ENCODE measurements at places on chromosomes 7 and 10.
A peak's percentile ranks its signal among the peaks of the same experiment; 100 is the strongest.

- DNase-seq: no peak
These were observed 108.6 kb downstream of the TRIM24 start for GRCh38 chr7:138568655-138569054.

GRCh38 chr10:91012502-91012901 is 91.6 kb upstream of the ANKRD1 start:
- DNase-seq: no peak

GRCh38 chr10:24255881-24256311 is 47.0 kb downstream of the KIAA1217 start:
- no peak for DNase-seq

DNA sequence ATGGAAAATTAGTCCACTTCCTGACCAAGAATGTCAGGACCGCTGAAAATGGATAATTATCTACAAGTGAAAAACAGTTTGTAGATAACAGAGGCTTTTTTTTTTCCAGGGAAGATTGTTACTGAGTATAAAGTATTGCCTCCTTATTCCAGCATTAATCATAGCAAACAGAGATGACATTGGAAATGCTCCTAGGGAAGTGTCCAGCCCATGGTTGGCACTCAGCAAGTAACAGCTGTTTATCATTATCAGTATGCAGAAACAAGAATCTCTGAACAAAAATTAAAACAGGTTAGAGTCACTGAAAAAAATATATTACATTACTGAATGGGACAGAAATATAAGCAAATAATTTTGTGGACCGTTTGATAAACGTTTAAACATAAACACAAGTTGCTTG is 14.6 kb downstream of the FGL2 start:
- no peak for DNase-seq

- DNase-seq: no peak
These were observed 247.3 kb downstream of the DOCK4 start for GRCh38 chr7:111958896-111959295.

GRCh38 chr7:149476791-149477190 is 15.9 kb upstream of the ZNF777 start:
- DNase-seq: no peak

GRCh38 chr7:151484971-151485707 is 34.6 kb downstream of the RHEB start:
- peak; percentile 19 for DNase-seq

- DNase-seq: no peak
These were observed 31.1 kb upstream of the VIPR2 start for GRCh38 chr7:159175792-159176191.
